ENCODE measurements at places on chromosomes 5 and 9.

DNA sequence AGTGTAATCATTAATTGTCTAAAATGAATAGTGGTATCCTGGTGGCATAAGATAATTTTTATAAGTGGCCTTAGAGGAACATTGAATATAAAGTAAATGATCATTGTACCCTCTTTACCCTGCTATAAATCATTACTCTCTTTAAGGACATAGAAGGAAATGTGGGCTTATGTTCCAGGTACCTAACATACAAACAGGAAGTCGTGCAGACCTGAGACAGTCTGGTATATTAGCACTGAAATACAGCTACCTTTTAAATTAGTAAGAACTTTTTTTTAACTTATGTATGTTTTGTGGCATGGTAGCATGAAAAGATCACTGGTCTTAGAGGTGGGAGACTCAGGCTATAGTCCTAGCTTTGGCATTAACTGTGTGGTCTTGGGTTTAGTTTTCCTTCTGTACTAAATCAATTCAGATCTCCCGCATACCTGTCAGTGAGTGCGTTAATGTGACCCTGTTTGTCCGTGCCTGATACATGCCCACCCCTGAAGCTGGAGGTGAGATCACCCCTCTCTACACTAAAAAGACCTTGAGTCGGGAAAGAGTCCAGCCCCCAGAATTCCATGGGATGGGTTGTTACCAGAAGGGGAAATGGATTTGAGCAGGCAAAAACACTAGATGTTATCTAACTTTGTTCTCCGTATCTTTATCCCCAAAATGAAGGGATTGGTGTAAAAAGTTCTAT lies 59.4 kb upstream of the ERBIN start:
- H3K36me3 ChIP-seq: no peaks in the 10 kb centered on the region
- no peaks in the 10 kb centered on the region for H3K4me1 ChIP-seq
- DNase-seq: no peak
- H3K27me3 ChIP-seq: no peaks in the 10 kb centered on the region

GRCh38 chr9:126720036-126720435 lies 84.8 kb upstream of the ZBTB43 start:
- H3K4me1 ChIP-seq: no peaks in the 10 kb centered on the region
- H3K4me3 ChIP-seq: no peak overlapping the region
- peak overlapping the region; percentile 25 for H3K27ac ChIP-seq

GRCh38 chr9:121474231-121474947 lies 25.3 kb downstream of the GGTA1 start:
- DNase-seq: no peak
- no peak overlapping the region for H3K4me3 ChIP-seq
- no peaks in the 10 kb centered on the region for H3K4me1 ChIP-seq
- H3K27me3 ChIP-seq: no peaks in the 10 kb centered on the region

DNA sequence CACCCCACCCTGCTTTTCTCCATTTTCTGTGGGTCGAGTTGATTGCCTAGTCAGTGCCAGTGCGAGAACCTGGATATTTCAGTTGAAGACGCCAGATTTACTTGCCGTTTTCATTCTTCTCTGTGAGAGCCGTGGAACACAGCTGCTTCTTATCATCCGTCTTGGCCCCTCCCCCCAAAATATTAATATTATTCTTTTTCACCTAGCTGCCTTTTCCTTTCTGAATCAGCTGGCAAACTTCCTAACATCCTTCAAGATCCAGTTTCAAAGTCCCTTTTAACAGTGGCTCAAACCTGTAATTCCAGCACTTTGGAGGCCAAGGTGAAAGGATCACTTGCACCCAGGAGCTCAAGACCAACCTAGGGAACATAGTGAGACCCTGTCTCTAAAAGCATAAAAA lies 117.1 kb upstream of the RASA1 start:
- no peaks in the 10 kb centered on the region for H3K27me3 ChIP-seq
- no peak overlapping the region for H3K27ac ChIP-seq
- DNase-seq: no peak
- no peaks in the 10 kb centered on the region for H3K4me1 ChIP-seq
- no peaks in the 10 kb centered on the region for H3K36me3 ChIP-seq
- H3K4me3 ChIP-seq: no peak overlapping the region

GRCh38 chr5:39584927-39585326 lies 160.1 kb upstream of the DAB2 start:
- H3K4me1 ChIP-seq: no peaks in the 10 kb centered on the region
- no peak overlapping the region for H3K4me3 ChIP-seq
- DNase-seq: no peak
- H3K27me3 ChIP-seq: no peaks in the 10 kb centered on the region

- H3K27me3 ChIP-seq: no peaks in the 10 kb centered on the region
- no peak overlapping the region for H3K4me3 ChIP-seq
- H3K4me1 ChIP-seq: no peaks in the 10 kb centered on the region
- H3K36me3 ChIP-seq: no peaks in the 10 kb centered on the region
- DNase-seq: no peak
These were observed 32.7 kb upstream of the SLCO6A1 start for GRCh38 chr5:102531506-102531905.

DNA sequence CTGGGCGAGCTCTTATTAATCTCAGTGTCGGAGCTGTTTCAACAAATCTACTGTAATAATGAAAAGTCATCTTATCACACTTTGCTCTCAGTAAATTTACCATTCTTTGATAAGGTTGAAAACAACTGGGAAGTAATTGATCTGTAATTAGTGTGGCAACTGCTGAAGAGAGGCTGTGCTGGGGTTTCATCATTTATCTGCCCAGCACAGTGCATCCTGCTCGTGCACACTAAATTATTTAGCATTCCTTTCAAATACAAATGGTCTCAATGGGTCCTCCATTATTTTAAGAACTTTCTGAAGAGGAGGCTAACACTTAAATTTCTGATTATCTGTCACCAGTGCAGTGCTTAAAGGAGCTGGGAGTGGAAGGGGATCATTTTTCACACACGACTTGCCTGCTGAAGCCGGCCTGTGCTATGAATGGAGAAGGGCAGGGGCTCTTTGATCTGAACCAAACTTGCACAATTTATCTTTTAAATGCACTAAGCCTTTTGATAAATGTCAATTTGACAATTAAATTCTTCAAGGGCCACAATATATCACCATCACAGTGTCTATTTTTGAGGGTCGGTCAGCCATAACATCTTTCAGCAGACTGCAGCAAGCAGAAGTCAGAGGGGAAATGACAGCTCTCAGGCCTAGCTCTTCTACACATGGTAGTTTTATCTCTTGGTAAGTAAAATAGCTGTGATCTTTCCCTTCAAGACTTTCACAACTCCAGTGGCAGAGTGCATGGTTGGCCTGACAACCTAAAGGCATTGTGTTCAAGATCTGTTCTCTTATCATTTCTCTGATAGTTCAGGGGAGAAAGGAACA lies 106.4 kb upstream of the EFNA5 start:
- H3K4me1 ChIP-seq: no peaks in the 10 kb centered on the region
- no peak overlapping the region for H3K27ac ChIP-seq
- H3K4me3 ChIP-seq: no peak overlapping the region
- H3K27me3 ChIP-seq: no peaks in the 10 kb centered on the region

GRCh38 chr5:150801117-150801927 lies 22.8 kb downstream of the SMIM3 start:
- H3K4me1 ChIP-seq: no peaks in the 10 kb centered on the region
- H3K4me3 ChIP-seq: no peak overlapping the region
- no peaks in the 10 kb centered on the region for H3K36me3 ChIP-seq
- no peaks in the 10 kb centered on the region for H3K27me3 ChIP-seq

DNA sequence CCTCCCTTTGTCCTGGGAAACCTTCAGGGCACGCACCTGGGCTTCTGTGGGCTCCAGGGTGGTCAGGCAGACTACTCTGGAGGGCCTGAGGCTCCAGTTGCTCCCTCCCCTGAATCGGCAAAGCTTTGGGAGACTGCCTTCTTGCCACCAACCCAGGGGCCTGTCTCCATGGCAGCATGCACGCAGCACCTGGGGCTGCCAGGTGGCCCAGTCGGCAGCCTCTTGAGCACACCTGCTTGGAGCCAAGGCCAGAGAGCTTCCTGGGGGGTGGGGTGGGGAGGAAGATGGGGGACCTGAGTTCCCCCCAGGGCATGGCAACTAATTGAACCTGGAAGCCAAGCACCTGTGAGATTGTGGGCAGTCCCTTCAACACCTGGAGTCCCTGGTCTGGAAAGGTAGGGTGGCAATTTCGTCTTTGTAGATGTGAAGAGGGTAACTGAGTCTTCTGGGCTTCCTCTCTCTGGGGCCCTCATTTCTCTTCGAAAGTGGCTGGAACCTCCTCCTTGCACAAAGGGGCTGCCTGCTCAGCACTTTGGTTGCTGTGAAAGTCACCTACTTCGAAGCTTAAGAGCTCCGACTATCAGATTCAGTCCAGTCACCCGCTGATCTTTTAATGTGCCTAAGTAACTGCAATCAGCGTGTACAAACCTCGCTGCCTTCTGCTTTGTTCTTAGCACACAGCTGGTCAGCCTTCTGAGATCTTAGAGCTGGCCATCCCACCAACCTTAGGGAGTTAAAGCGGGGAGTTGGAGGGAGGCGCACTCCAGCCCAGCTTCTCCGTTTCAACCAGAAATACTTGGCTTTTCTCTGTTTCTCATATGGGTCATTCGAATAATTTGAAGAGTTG lies 4.0 kb downstream of the RNF183 start:
- H3K27me3 ChIP-seq: no peaks in the 10 kb centered on the region
- no peak for DNase-seq
- H3K27ac ChIP-seq: no peak overlapping the region
- no peaks in the 10 kb centered on the region for H3K4me1 ChIP-seq
- no peak overlapping the region for H3K4me3 ChIP-seq
- H3K36me3 ChIP-seq: no peaks in the 10 kb centered on the region

DNA sequence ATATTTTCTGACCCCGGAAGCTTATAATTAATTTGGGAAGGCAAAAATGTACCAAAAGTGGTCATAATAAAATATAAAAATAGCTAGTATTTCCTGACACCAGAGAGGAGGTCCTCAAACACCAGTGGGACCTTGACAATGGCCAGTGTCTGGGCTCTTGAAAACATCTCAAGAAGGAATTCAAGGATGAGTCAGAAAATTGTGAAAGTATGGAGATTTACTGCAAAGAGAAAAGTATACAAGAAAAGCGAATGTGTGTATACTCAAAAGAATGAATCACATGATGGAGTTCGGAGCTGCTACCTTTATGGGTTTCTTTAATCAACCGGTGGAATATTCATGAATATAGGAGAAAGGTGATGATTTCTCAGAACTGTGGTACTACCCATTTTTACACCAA lies 1709.0 kb upstream of the WWC1 start:
- no peaks in the 10 kb centered on the region for H3K27me3 ChIP-seq
- no peak overlapping the region for H3K27ac ChIP-seq
- H3K36me3 ChIP-seq: no peaks in the 10 kb centered on the region

DNA sequence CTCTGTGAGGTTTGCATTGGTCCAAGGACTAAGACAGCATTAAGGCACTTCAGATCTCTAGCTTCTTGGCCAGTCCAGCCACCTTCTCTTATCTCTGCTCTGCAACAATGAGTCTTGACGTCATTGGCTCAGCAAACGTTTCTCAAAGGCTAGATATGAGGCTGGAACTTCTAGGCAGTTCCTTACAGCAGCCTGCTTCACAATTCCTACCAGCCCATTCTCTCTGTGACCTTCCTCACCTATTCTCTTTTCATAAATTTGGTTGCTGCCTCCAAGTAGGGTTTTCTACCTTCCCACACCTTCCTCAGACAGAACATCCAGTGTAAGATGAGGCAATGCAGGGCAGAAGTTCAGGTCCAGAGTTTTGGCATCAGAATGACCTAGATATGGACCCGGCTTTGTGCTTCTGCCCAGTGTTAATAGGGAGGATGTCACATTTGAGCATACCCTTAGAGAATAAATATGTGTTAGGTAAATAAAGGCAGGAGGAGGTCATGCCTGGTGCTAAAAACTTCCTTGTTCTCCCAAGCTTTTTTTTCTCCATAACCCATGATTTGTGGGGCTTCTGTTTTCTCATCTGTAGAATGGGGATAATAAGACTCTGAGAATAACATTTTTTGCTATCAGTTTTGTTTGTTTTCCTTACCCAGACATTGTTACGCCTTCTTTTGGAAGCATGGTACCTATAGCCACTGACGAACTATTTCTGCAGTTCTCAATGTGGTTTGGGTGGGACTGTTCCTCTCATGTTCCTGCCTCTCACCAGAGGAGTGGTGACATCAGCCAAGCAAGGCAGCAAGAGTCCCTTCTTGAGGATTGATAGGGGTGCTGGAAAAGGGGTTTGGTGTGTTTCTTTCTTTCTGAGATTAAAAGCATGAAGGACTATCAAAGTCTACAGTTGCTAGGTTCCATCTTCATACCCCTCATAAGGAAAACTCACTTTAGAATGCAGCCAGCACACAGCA lies 220.6 kb upstream of the TRIM32 start:
- H3K36me3 ChIP-seq: no peaks in the 10 kb centered on the region
- no peak overlapping the region for H3K4me3 ChIP-seq
- DNase-seq: no peak
- no peaks in the 10 kb centered on the region for H3K27me3 ChIP-seq
- no peaks in the 10 kb centered on the region for H3K4me1 ChIP-seq
- H3K27ac ChIP-seq: no peak overlapping the region

DNA sequence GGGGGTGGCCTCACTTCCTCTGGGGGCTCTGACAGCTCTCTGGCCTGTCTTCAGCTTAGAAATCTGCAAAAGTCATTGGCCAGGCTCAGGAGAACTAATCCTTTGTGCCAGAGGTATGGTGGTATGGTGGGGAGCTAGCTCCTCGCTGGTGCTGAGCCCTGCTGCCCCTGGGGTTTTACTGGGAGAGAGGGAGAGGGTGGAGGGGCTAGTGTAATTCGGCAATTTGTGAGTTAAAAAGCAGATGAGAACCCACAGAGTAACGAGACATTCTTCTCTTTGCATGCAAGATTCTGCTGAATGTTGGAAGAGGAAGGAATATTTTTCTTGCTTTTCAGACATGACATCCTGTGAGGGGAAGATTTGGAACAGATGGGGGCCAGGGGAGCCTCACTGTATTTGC lies 65.5 kb upstream of the SPRY4 start:
- H3K4me1 ChIP-seq: no peaks in the 10 kb centered on the region
- H3K27ac ChIP-seq: no peak overlapping the region
- H3K4me3 ChIP-seq: no peak overlapping the region
- no peaks in the 10 kb centered on the region for H3K36me3 ChIP-seq
- no peak for DNase-seq
- H3K27me3 ChIP-seq: no peaks in the 10 kb centered on the region

DNA sequence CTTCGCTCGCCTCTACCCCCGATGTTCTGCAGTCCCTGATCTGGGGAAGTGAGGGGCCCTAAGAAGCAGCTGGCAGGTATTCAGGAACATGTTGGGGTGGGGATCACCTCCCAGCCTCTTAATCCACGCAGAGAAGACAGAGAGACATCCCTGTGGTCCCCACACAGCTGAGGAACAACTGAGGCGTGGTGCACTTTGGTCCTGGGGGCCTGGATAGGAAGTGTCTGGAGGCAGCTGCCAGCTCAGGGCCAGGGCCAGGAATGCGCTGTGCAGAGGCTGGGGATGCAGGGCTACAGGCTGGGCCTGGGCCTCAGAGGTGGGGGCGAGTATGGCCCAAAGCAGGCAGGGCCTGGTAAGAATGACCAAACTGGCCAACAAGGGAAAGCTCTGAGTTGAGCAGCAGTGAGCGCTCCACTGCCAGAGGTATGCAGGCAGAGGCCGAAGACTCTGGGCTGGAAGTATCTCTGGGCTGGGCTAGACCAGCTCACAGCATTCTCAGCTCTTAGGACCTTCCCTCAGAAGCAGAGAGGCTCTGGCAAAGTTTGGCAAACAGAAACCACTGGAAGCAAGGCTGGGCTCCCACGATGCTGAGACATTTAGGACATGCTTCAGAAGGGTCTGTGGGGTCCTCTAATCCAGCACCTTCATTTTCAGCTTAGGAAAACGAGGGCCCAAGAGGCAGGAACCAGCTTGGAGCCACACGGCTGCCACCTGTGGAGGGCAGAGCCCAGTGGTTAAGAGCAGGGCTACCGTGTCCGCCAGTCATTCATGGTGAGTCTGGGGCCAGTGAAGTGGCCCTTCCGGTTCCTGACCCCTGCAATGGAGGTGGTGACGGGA lies 174.4 kb downstream of the GAPVD1 start:
- H3K4me1 ChIP-seq: no peaks in the 10 kb centered on the region
- H3K4me3 ChIP-seq: no peak overlapping the region
- no peaks in the 10 kb centered on the region for H3K27me3 ChIP-seq
- H3K27ac ChIP-seq: no peak overlapping the region
